ENCODE measurements at places on chromosomes 3 and 15.

GRCh38 chr3:56874269-56874668 lies 72.5 kb upstream of the ARHGEF3 start:
- no peak for DNase-seq

DNA sequence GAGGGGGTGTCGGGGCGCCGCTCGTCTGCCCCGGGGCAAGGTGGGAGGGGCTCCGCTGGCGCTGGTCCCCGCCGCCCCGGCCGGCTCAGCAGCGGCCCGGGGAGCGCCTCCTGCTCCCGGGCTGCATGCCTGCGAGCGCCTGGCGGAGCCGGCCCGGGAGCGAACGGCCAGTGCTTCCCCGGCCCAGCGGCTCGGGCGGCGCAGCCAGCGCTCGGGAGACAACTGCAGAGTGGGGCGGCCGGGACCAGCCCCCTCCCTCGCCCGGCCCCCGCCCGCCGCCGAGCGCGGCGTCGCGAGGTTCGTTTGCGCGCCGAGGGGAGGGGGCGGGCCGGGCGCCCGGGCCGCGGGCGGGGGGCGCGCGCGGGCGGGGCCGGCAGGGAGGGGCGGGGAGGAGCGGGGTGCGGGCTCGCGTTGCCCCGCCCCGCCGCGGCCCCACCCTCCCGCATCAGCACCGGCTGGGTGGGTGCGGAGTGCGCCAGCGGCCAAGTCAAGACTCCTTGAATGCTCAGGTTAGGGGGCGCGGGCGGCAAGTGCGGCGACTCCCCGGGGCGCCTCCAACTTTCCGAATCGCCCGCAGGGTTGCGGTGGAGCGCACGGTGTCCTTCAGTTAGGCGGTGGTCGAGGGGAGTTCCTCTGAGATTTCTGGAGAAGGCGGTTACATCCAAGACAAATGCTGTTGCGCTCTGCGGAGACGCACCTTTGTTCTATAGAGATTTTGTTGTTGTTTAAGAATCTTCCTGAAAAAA lies at the start of gene RGMA:
Gene RGMA, minus strand, starts transcription at position 231 of the 746 bp plus-strand sequence. CDS start 279 bp downstream, outside the sequence.
- DNase-seq: peak; percentile 7

DNA sequence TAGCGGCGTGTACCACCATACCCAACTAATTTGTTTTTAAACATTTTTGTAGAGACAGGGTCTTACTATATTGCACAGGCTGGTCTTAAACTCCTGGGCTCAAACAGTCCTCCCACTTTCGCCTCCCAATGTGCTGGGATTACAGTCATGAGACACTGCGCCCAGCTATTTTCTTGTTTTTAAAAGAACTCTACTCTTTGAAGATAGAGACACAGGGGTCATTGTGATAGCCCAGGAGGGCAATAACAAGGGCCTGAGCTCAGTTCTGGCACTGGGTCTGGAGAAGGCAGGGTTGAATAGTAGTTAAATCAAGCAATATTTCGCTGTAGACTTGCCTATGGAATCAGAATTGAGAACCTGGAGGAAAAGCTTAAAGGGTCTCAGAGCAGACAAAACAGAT lies 98.8 kb downstream of the ANP32A start:
- no peak for DNase-seq

- DNase-seq: no peak
Observed at GRCh38 chr15:56587686-56588085, 122.7 kb upstream of the MNS1 start.

DNA sequence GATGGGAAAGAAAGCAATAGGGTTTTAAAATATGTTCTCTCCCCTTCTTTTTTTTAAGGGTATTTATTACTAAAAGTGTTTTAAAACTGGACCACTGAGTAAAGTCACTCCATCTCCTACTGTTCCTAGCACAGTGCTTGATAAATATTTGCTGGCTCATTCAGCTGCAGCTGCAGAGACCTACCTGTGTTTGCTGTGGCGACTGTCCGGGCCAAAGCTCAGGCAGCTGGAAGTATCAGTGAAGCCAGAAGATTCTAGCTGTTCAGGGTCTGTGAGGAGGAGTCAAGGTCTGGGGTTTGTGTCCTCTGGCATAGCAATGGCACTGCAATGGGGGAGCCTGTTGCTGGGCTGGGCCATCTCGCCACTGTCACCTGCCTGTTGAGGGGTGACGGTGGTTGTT lies 109.9 kb downstream of the RPLP1 start:
- DNase-seq: no peak

DNA sequence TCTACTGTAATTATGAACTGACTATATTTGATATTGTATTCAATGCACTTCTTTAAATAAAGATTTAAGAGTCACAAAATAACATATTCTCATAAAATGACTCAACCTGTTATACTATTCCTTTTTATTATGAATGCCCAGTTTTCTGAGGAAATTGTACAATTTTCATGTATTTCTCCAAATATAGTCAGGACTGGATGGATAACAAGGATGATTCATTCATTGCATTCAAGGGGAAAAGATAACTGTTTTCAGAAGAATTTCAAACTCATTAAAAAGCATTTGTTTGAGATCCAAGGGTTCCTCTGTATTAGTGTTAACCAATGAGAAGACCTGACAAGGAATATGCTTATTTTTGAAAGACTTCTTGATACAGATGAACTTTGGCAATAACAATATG lies 163.7 kb downstream of the MEIS2 start:
- DNase-seq: no peak

DNA sequence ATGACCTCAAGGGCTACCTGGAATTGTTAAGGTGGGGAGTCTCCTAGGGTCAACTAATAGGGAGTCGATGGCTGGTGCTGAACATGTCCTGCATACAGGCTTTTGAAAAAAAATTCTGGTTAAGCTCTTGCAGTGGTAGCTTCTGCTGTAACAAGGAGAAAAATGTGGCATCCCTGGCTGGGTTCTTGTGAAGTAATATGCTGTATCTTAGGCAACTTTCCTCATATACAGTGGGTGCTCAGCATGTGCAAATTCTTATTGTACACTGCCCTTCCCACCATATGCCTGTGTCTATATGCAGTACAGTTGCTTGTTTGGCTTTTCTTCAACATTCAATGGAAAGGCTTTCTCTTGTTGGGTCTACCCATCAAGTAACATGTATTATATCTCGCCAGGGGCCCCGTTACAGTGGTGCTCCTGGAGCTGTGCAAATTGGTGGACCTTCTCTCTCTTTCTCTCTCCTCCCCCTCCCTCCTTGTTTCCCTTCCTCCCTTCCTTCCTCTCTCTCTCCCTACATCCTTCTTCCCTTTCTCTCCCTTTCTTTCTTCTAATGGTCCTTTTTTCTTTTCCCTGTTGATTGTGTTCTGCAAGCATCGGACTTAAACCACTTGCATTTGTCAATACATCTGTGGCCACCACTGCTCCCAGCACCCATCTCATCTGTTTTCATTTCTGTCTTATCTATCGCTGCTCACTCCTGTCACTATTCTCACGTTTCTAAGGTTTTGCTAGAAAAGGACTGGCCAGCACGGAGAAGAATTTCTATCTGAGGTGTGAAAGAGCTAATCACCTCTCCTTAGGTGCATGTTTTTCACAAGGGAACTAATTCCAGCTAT lies 35.2 kb downstream of the TGFBR2 start:
- no peak for DNase-seq
